Tibial nerve (tissue), 4 donors: ENCODE measurements at places on chromosomes 5 and 9.
A peak's percentile ranks its signal among the peaks of the same experiment; 100 is the strongest.

GRCh38 chr9:137371521-137371941 lies 51.4 kb downstream of the EXD3 start:
- DNase-seq = no peak

GRCh38 chr9:72169178-72169577 lies 19.9 kb downstream of the GDA start:
- DNase-seq = no peak

DNA sequence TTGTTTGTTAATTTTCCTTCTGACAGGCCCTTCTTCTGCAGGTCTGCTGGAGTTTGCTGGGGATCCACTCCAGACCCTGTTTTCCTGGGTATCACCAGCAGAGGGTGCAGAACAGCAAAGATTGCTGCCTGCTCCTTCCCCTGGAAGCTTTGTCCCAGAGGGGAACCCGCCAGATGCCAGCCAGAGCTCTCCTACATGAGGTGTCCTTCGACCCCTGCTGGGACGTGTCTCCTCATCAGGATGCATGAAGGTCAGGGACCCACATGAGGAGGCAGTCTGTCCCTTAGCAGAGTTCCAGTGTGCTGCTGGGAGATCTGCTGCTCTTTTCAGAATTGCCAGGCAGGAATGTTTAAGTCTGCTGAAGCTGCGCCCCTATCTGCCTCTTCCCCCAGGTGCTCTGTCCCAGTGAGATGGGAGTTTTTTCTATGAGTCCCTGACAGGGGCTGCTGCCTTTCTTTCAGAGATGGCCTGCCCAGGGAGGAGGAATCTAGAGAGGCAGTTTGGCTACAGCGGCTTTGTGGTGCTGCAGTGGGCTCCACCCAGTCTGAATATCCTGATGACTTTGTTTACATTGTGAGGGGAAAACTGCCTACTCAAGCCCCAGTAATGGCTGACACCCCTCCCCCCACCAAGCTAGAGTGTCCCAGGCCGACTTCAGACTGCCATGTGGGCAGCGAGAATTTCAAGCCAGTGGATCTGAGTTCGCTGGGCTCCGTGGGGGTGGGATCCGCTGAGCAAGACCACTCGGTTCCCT lies 772.0 kb upstream of the FAM174A start:
- DNase-seq = no peak

DNA sequence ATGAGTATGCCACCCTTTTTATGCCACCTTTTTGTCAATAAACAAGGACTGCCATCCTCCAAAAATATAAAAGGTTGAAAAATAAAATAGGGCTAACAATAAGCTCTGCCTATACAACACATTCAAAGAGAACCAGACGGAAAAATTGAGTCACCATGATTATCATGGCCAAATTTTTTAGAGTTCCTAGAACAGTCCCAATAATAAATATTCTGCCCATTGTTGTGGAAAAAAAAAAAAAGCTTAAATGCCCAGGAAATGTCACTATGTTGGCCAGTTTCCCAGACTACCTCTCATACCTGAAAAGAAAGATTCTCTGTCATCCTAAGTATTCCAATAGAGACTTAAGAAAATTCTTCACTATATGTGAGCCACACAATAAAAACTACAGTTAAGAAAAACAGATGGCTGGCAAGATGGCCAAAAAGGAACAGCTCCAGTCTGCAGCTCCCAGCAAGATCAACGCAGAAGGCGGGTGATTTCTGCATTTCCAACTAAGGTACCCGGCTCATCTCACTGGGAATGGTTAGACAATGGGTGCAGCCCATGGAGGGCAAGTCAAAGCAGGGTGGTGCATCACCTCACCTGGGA lies 149.0 kb downstream of the TMEM161B start:
- no peak for DNase-seq

GRCh38 chr5:181181650-181182565 lies 23.1 kb downstream of the TRIM7 start:
- no peak for DNase-seq

DNA sequence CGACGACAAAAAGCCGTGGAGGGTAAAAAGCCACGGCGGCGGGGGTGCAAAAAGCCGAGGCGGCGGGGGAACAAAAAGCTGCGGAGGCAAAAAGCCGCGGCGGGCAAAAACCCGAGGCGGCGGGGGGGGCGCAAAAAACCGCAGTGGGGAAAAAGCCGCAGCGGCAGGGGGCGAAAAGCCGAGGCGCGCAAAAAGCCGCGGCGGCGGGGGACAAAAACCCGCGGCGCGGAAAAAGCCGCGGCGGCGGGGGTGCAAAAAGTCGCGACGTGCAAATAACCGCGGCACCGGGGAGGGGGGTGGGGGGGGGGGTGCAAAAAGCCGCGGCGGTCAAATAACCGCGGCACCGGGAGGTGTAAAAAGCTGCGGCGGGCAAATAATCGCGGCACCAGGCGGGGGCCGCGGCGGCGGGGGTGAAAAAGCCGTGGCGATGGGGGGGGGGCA lies 511.5 kb downstream of the FOXD4L5 start:
- DNase-seq = peak; percentile 9

DNA sequence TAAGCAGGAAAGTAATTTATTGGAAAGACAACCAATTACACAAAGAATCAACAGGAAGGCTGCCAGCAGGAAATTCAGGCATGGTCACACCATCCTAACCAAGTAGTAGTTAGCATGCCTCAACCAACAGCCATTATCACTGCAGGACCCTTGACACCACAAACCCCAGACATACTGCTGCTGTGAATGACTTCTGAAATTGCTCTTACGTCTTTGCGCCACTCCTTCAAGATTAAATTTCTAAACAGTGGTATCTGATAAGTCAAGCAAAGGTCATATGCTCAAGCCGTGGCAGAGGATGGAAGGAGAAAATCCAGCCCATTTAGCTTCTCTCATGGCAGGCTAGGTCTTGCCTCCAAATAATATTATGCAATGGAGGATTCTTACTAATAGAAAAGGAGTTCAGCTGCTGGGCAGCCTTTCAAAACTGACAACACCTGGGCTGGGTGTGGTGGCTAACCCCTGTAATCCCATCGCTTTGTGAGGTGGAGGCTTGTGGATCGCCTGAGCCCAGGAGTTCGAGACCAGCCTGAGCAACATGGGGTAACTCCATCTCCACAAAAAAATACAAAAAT lies 5.0 kb upstream of the PTGER4 start:
- no peak for DNase-seq

- DNase-seq = no peak
Observed at GRCh38 chr9:123431581-123431980, 75.6 kb downstream of the CRB2 start.

- DNase-seq = no peak
Observed at GRCh38 chr9:28774433-28775235, 1201.4 kb upstream of the C9orf72 start.

GRCh38 chr9:105858877-105859276 lies 164.5 kb downstream of the TMEM38B start:
- DNase-seq = no peak

GRCh38 chr9:93659837-93660177 lies 83.4 kb downstream of the PHF2 start:
- DNase-seq = no peak
